BJ (cell line): ENCODE measurements at places on chromosomes 2 and 18. TPM values are rescaled to one million over a fixed set of nuclear protein-coding genes. Genes with fewer than 3 reads are reported as not detected.

PFN4 gene
- 0.40 and 0.65 TPM in 2 replicates for polyA plus RNA-seq

MARCHF4 gene
- polyA plus RNA-seq: 9.7 and 10.0 TPM in 2 replicates

- no peak for DNase-seq
Observed at GRCh38 chr2:194062401-194062800, 1594.6 kb upstream of the SLC39A10 start.

DNA sequence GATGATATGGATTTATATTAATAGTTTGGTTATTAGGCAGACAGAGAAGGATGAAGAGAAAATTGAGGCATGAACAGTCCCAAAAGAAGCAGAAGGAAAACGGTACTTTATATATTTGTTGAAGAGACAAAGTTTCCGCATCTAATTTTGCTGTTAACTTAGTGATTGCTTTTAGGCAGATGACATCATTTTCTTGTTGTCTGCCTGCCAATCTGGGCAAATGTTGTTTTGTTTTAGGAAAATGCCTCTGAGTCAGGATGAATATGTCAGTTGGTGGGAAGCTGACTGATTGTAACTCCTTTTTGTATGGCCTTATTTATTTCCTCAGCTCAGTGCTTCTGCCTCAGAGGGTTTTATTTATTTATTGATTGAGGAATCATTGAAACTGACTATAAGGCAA, 52.5 kb upstream of the CAVIN2 start:
- peak; percentile 63 for DNase-seq

DNA sequence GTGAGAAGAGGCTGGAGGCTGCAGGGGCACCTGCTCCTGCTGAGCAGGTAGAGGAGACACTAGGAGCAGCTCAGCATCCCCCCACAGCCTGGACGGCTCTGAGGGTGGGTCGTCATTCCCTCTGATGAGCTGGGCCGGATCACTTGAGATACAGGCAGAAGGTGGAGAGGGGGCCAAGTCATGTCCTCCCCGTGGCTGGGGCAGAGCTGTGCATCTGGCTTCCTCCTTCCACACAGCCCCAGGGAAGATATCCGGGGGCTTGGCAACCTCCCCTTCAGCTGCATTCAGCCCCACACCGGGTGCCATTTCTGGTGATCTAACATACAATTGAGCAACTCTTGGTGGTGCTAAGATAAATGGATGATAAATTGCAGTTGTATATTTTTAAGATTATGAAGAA, 236.9 kb downstream of the LDLRAD4 start:
- DNase-seq: no peak

- DNase-seq: no peak
Observed at GRCh38 chr2:71223767-71224333, 3.1 kb downstream of the PAIP2B start.
